Pons (tissue), 1 donor: ENCODE measurements at places on chromosomes 5 and 9.

- DNase-seq: no peak
These were observed 128.8 kb downstream of the ROR2 start for GRCh38 chr9:91820949-91821880.

- DNase-seq: no peak
These were observed 229.0 kb downstream of the ARL15 start for GRCh38 chr5:54081415-54081814.

GRCh38 chr5:175863316-175863715 is 8.1 kb upstream of the CPLX2 start:
- no peak for DNase-seq

GRCh38 chr9:739362-739761 is 102.1 kb upstream of the DMRT1 start:
- no peak for DNase-seq

DNA sequence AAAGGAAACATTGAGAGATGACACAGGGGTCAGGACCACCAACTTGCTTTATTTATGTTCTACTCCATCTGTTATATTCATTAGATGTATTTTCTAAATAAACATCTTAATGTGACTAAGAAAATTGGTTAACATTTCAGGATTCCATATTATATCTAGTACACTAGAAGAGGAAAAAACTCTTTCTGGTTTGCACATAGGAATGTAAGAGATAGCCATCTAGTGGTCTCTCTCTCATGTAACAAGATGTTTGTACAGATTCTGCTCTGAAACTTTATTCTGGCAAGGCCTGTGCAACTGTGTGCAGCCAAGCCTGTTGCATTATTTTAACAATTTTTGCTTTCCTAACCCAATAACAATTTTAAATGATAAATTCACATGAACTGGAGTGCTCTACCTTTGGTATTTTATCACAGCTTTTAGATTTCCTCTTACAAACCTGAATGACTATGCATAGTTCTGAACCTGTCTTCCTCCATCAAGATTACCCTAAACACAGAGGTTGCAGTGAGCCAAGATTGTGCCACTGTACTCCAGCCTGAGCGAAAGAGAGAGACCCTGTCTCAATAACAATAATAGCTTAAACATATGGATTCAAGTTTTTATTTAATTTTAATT is 148.2 kb downstream of the GIN1 start:
- peak; percentile 38 for DNase-seq
